ENCODE measurements at places on chromosomes 3 and 15. TPM values are rescaled to one million over a fixed set of nuclear protein-coding genes. Genes with fewer than 3 reads are reported as not detected.

DNA sequence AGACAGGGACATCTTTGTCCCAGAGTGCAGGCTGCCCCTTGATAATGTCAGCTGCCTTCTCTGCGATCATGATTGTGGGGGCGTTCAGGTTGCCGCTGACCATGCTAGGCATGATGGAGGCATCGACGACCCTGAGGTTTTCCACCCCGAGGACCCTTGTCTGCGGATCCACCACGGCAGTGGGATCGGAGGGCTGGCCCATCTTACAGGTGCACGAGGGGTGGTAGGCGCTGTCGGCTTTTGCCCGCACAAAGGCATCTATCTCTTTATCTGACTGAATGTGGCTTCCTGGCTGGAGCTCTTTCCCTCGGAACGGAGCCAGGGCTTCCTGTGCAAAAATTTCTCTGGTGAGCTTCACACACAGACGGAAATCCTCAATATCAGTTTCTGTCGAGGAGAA, 28.4 kb downstream of the CHDH start:
- DNase-seq: no peak
- no peaks in the 10 kb centered on the region for H3K36me3 ChIP-seq
- no peaks in the 10 kb centered on the region for H3K27me3 ChIP-seq

- no peaks in the 10 kb centered on the region for H3K27me3 ChIP-seq
- no peak overlapping the region for H3K4me3 ChIP-seq
- DNase-seq: no peak
- H3K4me1 ChIP-seq: no peaks in the 10 kb centered on the region
- H3K27ac ChIP-seq: no peak overlapping the region
Measured at GRCh38 chr3:7382293-7383010, 521.5 kb downstream of the GRM7 start.

DNA sequence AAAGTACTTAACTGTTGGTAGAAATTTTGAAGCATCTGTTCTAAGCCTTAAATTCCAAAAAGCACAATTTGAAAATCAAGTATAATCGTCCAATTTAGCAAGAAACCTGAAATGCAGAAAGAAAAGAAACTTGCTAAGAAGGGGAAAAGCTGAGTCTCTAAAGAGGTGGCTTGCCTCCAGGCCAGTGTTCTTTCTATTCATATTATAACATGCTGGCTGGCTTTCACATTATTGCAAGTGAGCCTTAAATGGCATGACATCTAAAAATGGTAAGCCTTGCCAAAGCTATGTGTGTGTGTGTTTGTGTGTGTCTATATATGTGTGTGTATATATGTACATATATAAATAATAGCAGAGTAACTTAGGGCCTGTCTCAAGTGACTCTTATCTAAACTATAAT, 89.5 kb downstream of the FGF12 start:
- H3K27ac ChIP-seq: no peak overlapping the region
- H3K27me3 ChIP-seq: no peaks in the 10 kb centered on the region
- no peaks in the 10 kb centered on the region for H3K36me3 ChIP-seq
- DNase-seq: no peak
- H3K4me1 ChIP-seq: no peaks in the 10 kb centered on the region
- no peak overlapping the region for H3K4me3 ChIP-seq

DNA sequence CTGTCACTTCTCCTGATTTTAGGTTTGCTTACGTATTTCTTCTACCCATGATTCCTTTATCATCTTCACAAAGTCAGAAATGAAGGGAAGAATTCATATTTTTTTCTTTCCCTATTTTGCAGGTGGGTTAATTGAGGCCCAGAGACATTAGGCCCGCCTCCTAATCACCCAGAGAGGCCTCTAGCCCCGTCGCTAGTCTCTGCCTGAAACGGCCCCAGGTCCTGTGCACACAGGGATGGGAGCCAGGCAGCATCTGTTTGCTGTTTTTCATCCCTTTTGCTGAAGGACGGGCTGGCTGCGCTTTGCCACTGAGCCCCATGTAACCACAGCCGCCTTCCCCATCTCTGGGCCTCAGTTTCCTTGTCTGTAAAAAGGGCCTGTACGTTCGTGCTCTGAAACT, 135.9 kb downstream of the FBLN2 start:
- DNase-seq: no peak
- no peaks in the 10 kb centered on the region for H3K27me3 ChIP-seq
- H3K27ac ChIP-seq: no peak overlapping the region
- no peak overlapping the region for H3K4me3 ChIP-seq

GRCh38 chr3:10404876-10405275, 84.0 kb upstream of the SEC13 start:
- no peaks in the 10 kb centered on the region for H3K4me1 ChIP-seq
- no peaks in the 10 kb centered on the region for H3K36me3 ChIP-seq
- H3K27ac ChIP-seq: no peak overlapping the region
- H3K4me3 ChIP-seq: no peak overlapping the region
- no peaks in the 10 kb centered on the region for H3K27me3 ChIP-seq

GRCh38 chr3:184827572-184827971, 15.6 kb downstream of the VPS8 start:
- peaks cover 31% of the 10 kb centered on the region for H3K36me3 ChIP-seq
- no peaks in the 10 kb centered on the region for H3K4me1 ChIP-seq
- H3K27me3 ChIP-seq: no peaks in the 10 kb centered on the region
- no peak for DNase-seq
- H3K27ac ChIP-seq: no peak overlapping the region

- no peaks in the 10 kb centered on the region for H3K4me1 ChIP-seq
- no peak overlapping the region for H3K4me3 ChIP-seq
- H3K36me3 ChIP-seq: no peaks in the 10 kb centered on the region
- no peak overlapping the region for H3K27ac ChIP-seq
Measured at GRCh38 chr15:67685008-67685599, 140.2 kb upstream of the SKOR1 start.

- no peaks in the 10 kb centered on the region for H3K27me3 ChIP-seq
- DNase-seq: no peak
- H3K27ac ChIP-seq: no peak overlapping the region
Measured at GRCh38 chr15:65580287-65580686, 30.6 kb downstream of the INTS14 start.

DNA sequence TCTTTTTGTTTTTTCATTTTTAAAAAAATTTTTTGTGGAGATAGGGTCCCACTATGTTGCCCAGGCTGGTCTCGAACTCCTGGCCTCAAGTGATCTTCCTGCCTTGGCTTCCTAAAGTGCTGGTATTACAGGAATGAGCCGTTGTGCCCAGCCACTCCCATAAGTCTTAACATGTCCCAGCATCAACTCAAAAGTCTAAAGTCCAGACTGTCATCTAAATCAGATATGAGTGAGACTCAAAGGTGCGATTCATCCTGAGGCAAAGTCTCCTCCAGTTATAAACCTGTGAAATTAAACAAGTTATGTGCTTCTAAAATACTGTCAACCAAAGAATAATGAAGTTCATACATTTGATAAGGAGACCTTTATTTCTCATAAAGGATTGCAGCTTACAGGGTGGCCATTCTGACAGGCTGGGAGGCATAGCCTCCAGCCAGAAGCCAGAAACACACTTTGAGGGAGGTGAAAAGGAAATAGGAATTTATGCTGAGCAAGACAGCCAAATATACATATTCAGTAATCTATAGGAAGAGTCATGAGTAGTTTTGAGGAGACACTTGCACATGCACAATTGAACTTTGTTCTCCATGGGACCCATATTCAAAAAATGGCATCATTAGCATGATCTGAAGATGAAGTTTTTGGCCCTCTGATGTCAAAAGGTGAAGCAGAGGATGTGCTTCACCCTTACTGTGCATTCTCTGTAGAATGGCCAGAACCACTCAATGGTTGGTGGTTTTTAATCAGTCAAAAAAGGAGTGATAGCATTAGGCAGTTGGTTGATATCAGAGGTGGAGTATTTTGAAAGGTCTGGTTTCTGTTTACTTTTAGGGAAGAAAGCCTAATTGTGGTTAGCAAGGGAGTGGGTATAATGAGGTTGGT, 11.0 kb upstream of the ZNF662 start:
- no peak for DNase-seq
- no peak overlapping the region for H3K4me3 ChIP-seq
- no peak overlapping the region for H3K27ac ChIP-seq
- no peaks in the 10 kb centered on the region for H3K27me3 ChIP-seq
- no peaks in the 10 kb centered on the region for H3K36me3 ChIP-seq

DNA sequence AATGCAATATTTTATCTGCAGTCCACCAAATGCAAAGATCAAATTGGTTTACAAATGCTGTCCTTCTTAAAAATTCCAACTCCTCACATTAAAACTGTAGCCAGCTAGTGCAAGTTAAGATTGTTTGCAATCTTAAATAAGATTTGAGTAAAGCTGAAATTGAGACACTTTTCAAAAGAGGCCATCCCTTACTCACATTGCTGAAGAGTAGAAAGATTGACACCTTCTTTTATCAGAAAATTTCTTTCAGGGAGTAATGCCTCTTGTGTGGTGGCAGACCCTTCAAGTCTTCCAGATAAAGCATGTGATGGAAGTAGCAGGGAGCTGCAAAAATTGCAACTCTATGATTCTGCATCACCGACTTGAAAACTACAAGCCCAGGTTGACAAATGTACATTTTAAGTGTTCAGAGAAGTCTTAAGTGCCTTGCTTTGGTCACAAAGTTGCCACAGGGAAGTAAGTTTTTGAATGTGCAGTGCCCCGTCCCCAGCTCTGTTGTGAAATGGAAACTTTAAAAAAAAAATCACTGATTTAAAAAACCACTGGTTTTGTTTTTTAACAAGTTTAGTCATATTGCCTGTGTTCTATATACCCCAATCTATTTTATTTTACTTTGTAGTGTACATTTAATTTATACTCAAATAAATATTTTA, 12.6 kb downstream of the CD86 start:
- H3K27me3 ChIP-seq: no peaks in the 10 kb centered on the region
- H3K4me1 ChIP-seq: no peaks in the 10 kb centered on the region
- no peak overlapping the region for H3K27ac ChIP-seq
- no peaks in the 10 kb centered on the region for H3K36me3 ChIP-seq
- no peak for DNase-seq
- H3K4me3 ChIP-seq: no peak overlapping the region

CACNA2D2 gene
- total RNA-seq: 36.5 TPM
